T-helper 2 cell treated with Interferon-gamma antibody and Interleukin-4, amounts not matched to agents 5 μg/mL and 100 μg/mL, for 36 hours (primary cell): ENCODE measurements at places on chromosomes 1 and 21.

DNA sequence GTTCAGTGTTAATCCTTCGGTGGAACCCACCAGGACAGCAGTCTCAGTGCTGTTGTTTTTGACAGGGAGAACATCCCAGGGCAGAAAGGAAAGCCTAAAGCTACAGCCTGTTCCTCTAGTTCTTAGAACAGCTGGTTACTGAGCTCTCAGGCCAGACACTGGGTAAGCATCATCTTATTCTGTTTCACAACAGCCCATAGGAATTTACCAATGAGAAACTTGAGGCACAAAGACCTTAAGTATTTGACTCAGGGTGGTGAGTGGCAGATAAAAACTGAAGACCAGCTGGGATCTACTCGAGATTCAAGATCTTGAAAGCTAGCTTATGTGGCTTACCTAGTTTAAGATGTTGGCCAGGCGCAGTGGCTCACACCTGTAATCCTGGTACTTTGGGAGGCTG lies 9.4 kb upstream of the NEK2 start:
- DNase-seq = no peak

- DNase-seq = no peak
These were observed 2.6 kb downstream of the MARCKSL1 start for GRCh38 chr1:32333251-32333963.

- DNase-seq = no peak
These were observed 84.0 kb downstream of the RERE start for GRCh38 chr1:8733484-8733883.

GRCh38 chr1:35707601-35708440 lies 10.9 kb downstream of the C1orf216 start:
- DNase-seq = no peak

- no peak for DNase-seq
These were observed 136.4 kb downstream of the AKT3 start for GRCh38 chr1:243713470-243714186.

- no peak for DNase-seq
These were observed 28.3 kb upstream of the RCSD1 start for GRCh38 chr1:167601442-167602383.

DNA sequence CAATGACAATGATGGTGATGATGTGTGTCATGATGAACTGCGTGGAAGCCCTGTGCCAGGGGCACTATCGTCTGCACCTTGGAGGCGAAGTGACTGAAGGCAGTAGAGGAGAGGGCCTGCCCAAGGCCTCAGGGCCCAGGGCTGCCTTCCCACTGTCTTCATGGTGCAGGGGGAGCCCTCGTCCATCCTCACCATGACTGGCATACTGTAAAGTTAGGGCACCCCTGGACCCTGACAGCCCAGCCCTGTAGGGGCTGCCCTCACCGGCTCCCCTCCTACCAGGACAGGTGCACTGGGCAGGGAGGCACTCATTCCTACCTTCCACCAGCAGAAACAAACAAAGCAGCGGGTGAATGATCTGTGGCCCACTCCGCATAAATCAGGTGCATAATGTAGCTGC lies 156.9 kb upstream of the C1orf174 start:
- DNase-seq = no peak

DNA sequence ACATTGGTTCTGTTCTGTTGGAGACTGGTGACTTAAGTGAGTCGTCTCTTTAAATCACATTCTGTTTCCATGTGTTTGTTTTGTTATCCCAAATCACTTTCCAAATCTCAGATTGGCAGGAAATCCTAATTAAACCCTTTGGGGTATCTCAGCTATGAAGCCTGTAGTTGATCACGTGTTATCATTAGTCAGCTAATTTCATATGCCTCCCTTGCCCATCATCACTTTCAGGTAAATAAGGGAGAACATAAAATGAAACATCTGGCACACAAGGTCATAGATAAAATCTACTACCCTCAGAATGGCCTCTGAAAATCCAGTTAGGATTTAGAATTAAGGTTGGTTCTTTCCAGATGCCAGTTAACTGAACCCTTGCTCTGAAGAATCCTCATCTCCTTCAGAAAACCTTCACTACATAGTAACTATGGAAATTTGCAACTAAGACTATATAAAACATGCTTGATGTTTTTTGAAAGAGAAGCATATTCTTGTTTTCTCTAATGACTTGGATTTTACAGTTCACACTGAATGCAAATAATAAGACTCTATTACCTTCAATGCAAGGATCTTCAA lies 401.5 kb downstream of the DSCAM start:
- no peak for DNase-seq

DNA sequence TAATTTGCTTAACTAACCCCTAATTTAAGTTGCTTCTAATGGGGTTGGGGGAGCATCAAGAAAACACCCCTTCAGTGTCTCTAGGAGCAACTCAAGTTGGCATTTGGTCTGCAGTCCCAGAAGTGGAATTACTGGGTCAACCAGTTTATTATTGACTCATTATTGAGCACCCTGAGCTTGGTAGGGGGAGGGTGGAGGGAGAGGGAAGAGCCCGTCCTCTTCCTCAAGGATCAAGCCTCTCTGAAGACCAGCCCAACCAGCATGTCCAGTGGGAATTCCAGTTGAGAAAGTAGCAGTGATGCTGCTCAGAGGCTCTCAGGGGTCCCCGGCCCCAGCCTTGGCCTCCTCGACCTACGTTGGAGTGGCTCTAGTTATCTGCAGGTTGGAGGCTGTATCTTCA lies 2.1 kb upstream of the PLA2G2F start:
- no peak for DNase-seq

DNA sequence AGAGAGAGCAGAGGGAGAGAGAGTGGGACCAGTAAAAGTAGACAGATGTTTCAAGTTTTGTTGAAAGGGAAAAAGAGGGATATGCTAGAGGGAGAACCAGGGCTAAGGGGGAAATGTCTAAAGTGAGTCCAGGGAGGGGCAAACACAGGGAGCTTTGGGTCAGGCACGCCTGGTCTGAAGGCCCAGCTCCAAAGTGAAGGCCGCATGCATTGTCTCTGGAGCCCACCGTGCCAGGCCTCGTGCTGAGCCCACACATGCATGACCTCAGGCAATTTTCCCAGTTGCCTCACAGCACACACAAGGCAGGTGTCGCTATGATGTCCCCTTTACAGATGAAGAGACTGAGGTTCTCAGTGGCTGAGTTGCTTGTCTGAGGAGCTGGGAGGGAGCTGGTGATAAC lies 16.0 kb downstream of the KIF17 start:
- DNase-seq = no peak

DNA sequence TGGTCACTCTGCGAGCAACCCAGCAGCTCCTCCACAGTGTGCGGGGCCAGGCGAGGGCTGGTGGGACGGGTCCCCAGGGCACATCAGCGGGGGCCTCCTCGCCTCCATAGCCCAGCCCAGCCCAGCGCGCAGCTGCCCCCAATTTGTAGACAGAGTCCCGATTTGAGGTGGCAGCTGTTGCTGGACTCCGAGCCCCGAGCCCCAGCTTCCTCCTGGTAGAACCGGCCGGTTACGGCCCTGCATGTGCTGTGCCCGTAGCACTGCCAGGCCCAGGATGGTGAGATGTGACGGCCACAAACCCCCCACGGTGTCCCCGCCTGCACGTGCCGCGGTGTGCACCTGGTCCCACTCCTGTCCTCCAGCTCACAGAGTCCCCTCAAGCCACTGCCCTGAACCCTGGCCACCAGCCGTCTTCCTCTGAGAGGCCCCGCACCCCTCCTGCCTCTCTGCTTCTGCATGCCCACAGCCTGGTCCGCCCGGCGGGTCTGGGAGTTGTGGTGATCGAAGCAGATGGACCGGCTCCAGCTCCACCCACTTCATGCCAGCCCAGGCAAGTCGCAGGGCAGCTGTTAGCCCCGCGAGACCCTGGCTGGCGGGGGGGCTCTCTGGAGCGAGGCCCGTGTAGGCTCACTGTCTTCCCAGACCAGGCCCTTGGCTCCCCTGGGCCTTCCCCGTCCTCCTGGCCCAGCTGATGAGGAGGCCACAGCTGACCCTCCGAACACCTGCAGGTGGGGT lies 55.5 kb downstream of the MORN1 start:
- no peak for DNase-seq

DNA sequence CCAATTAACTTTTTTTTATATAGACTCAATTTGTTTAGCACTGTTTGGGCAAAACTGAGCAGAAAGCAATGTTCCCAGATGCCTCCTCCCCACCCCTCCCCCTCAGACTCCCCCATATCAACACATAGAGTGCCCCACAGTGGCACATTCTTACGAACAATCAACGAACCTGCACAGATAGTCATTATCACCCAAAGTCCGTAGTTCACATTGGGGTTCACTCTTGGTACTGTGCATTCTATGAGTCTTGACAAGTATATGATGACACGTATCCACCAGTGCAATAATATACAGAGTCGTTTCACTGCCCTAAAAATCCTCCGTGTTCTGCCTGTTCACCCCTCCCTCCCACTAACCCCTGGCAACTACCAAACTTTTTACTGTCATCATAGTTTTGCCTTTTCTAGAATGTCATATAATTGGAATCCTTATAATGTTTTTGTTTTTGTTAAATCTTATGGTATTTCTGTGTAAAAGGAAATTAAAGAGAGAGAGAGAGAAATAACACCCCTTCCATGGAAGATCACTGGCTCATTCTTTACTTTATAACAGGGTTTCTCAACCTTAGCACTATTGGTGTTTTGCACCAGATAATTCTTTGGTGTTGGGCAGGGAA lies 37.2 kb upstream of the HNRNPU start:
- DNase-seq = no peak

GRCh38 chr1:235820061-235820460 lies 46.6 kb downstream of the LYST start:
- DNase-seq = no peak

DNA sequence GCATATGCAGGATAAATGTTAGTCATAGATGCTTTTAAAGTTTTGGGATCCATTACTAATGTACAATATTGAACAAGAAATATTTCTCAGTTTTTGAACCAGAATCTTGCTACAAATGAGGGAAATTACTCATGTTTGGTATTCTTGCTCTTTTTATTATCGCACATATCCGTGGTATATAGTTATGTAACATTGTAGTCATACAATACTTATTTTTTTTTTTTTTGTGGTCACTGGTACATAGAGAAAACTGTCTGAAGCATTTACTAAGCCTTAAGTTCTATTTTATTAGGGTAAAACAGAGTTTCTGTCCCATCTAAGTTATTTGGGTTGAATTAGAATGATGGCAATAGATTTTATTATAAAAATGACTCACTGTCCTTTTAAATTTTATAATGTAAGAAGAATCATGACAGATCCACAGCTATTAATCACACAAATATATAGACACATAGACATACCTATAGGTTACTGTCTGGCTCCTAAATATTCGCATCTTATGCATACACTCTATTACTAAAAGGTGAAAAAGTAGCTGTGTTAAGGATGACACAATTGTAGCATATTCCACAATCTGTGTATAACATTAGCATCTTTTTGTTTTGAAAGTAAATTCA lies 18.0 kb upstream of the PRKAA2 start:
- no peak for DNase-seq
